ENCODE measurements at places on chromosomes 5 and 9.

DNA sequence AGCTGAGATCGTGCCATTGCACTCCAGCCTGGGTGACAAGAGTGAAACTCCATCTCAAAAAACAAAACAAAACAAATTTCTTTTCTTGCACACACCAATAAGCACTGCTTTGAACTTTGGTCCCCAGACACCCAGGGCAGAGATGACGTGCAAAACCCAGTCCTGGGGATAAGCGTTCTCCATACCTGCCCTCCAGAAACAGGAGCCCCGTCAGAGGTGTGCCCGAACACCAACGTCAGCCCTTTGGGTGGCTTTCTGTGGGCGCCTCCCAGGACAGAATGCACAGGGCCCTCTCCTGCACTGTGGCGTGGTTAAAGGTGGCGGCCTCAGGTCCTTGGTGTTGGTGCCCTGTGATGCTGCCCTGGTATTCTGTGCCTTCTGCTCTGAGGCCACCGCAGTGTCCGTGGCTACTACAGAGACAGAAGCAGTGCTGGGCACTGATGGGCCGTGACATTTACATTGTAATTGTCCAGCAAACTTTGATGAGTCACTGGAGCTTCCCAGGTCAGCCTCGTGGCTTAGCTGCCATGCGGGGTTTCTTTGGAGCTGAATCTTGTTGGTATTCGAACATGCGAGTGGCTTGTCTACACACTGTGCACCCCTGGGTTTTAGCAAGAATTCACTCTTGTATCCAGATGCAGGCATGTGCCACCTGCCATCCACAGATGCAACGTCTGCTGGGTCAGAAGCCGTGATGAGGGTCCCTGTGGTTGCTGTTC, 9.8 kb downstream of the PPP1R26 start:
- no peak for DNase-seq

GRCh38 chr9:38196714-38197113, 127.7 kb upstream of the SHB start:
- DNase-seq: no peak

GRCh38 chr5:56814963-56815657, at the start of gene MAP3K1:
Gene MAP3K1, plus strand, starts transcription at chr5:56815549. Its CDS starts 25 bp downstream, at chr5:56815574.
- DNase-seq: peak; percentile 60

- DNase-seq: no peak
These were observed 72.3 kb upstream of the STARD4 start for GRCh38 chr5:111584651-111585050.

GRCh38 chr5:148176480-148176879, 8.1 kb downstream of the SPINK14 start:
- DNase-seq: no peak

- no peak for DNase-seq
These were observed 13.1 kb downstream of the DAP start for GRCh38 chr5:10747678-10748622.

DNA sequence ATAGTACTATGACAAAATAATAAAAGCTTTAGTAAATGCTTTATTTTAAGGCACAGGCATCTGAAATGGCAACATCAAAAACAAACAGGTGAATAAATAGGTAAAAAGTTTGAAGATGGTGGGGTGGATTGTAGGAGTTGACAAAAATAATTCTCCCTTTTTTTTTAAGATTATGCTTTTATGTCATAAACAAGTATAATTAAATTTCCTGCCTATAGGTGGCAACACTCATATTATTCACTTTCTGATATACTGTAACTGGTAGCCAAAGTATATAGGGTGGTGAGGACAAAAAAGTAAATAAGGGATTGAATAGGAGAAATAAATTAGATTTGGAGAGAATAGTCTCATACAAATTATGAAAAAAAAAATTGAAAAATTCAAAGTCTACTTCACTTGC, 120.0 kb upstream of the ACOT12 start:
- peak; percentile 8 for DNase-seq

GRCh38 chr9:123964761-123965160, 34.8 kb upstream of the DENND1A start:
- no peak for DNase-seq

DNA sequence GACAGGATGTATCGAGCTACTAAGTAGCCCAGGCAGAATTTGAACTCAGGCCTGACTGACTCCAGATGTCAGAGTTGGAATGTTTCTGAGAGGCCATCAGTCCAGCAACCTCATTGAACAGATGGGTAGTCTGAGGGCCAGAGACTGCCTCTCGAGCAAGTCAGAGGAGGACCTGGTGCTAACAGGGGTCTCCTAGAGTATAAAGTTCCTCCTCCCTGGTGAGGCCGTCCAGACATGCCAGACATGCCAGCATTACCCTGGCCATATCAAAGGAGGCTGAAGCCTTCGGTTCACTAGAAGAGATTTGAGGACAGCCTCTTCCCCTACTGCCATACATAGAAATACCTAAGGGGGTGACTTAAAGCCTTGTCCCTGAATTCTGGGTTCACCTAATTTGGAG, 81.2 kb downstream of the ZNF618 start:
- DNase-seq: no peak

DNA sequence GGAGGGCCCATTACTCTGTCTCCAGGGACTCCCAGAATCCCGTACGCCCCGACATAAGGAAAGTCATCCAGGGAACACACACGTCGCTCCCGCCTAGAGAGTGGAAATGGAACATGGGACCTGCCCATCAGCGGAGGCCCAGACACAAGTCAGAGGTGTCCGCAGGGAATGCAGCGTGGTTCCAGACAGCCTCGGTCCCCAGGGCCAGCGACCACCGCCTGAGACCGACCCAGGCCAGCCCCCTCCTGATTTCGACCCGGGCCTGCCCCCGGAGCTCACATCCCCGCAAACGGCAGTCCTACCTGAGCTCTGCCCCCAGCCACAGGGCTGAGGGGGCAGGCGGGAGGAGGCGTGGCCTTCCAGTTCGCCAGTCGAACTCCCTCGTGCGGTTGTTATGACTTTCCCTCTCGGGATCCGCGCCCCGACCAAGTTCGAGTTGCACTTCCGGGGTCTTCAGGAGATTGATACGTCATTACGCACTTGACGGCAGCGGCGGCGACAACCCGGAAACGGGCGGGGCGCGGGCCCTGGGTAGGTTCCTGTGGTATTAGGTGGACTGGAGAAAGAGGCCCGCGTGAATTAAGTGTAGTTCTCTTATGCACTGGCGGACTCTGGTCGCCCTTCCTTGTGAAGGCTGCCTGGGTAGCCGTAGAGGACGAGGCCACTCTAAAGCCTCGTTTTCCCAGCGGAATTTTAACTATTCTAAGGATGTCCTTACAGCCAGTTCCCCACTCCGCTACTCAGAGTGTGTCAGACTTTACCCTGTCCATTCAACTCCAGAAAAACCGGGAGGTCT, 370.0 kb upstream of the POU5F2 start:
- peak; percentile 93 for DNase-seq

DNA sequence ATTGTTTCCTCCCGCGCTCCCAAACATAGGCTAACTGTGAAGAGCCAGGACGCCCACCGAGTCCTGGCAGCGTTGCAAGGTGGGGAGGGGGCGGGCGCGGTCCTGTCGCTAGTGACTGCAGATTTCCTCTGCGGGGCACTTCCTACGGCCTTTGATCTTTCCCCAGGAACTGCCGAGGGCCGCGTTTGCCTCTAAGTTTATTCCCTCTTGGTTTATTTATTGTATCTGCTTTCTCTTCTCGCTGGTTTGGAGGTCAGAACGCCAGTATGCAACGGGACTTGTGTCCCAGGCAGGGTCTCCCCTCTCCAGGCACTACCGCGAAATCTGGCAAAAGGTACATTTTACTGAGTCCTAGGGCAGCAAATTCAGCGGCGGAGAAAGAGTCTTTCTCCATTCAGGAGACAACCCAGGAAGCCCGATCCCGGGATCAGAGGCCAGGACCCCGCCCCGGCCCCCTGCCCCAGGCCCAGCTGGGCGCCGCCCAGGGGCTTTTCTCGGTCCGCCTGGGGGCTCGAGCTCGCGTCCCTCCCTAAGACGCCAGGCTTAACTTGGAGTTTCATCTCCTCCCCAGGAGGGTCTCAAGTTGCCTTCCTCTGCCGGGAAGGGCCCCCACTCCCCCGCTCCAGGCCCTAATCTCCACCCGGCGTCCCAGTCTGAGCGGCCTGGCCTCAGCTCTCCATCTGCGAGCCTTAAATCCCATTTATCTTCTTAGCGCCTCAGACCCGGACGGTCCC, 884 bp upstream of the EGFLAM start:
- no peak for DNase-seq

- no peak for DNase-seq
These were observed 60.2 kb downstream of the CRB2 start for GRCh38 chr9:123416176-123416575.

DNA sequence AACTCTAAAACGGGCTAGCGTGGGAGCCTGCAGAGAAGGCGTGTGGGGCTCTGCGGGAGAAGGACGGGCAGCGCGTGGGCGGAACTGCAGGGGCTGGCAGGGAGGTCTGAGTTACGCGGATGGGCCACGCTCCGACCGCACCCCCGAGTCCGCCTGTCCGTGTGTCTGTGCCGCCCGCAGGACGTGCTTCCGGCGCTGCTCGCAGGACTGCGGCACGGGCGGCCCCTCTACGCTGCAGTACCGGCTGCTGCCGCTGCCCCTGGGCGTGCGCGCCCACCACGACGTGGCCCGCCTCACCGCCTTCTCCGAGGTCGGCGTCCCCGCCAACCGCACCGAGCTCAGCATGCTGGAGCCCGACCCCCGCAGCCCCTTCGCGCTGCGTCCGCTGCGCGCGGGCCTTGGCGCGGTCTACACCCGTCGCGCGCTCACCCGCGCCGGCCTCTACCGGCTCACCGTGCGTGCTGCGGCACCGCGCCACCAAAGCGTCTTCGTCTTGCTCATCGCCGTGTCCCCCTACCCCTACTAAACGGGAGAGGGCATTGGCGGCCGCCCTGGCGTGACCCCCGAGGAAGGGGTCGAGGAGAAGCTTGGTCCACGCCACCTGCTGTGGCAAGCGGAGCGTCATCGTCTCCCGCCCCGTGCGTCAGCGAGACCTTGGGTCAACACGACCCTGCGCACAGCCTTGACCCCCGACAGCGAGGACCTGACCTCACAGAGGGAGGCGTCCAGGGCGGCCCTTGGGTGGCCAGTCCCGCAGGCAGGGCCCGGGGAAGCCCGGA, 11.4 kb upstream of the ASS1 start:
- DNase-seq: peak; percentile 26

DNA sequence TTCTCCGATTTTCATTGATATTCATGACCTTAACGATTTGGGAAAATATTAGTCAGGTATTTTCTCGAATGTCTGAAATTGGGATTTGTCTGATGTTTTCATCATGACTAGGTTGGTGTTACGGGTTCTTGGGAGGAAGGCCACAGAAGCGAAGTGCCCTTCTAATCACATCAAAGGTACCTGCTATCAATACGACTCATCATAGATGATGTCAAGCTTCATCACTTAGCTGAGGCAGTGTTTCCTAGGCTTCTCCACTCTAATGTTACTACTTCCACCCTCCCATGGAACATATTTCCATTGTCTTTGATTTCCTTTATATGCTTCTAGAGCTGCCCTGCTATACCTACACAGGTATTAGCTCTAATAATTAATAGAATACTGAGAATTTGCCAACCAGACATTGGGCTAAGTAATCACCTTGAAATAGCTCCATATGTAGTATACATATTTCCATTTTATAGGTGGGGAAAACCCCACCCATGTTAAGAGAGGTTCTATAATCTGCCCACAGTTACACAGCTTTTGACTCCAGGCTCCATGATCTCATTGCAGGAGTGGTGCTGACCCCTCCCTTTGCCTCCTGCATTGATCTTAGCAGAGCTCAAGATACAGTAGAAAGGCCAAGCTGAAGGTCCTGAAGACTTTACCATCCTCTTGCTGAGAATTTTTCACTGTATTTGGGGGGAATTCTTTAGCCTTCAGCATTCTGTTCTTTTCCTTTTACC, 238.6 kb upstream of the ADAMTSL1 start:
- no peak for DNase-seq

DNA sequence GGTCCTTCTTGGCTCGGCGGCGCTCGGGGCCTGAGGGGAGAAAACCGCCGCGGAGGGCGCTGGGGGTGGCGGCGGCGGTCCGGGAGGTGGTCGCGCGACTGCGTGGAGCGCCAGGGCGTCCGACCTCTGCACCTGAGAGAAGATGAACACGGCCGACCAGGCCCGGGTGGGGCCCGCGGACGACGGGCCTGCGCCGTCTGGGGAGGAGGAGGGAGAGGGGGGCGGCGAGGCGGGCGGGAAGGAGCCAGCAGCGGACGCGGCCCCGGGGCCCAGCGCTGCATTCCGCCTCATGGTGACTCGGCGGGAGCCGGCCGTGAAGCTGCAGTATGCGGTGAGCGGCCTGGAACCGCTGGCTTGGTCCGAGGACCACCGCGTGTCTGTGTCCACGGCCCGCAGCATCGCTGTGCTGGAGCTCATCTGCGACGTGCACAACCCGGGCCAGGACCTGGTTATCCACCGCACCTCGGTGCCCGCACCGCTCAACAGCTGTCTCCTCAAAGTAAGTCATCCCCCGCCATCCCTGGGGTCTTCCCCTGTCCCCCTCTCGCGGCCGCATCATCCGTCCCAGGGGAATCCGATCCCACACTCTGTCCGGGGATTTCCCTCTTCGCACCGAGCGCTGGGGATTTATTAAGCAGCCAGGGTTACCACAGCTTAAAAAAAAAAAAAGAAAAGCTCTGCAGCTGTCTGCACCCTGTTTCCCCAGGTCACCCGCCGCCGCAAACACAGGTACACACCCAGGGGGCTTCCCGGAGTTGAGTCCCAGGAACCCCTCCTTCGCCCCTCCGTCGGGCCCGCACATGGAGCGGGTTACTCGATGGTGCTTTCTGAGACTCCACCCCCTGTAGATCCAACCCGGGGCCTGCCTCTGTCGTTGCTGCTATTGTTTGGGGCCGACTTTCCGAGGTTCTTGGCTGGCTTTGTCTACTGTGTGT, at the start of gene GTF3C4:
Gene GTF3C4, plus strand, starts transcription at position 8 of the 935 bp plus-strand sequence. Its CDS starts 135 bp downstream, at position 143.
- peak; percentile 22 for DNase-seq

DNA sequence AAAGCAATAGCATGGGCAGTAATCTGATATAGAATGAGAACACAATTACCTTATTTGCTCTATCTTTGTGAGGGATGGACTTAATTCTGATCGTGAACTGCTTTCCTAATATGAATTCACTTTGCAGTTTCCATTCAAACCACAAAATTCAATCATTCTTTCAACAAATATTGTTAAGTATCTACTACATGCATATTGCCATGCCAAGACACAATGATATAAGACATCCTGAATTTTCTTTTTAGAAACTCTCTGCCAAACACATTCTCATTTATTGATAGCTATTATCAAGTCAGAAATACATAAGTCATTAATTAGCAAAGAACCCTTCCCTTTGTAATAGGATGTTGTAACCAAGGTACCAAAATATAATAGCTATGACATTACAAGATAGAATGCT, 121.6 kb upstream of the TARS1 start:
- no peak for DNase-seq

DNA sequence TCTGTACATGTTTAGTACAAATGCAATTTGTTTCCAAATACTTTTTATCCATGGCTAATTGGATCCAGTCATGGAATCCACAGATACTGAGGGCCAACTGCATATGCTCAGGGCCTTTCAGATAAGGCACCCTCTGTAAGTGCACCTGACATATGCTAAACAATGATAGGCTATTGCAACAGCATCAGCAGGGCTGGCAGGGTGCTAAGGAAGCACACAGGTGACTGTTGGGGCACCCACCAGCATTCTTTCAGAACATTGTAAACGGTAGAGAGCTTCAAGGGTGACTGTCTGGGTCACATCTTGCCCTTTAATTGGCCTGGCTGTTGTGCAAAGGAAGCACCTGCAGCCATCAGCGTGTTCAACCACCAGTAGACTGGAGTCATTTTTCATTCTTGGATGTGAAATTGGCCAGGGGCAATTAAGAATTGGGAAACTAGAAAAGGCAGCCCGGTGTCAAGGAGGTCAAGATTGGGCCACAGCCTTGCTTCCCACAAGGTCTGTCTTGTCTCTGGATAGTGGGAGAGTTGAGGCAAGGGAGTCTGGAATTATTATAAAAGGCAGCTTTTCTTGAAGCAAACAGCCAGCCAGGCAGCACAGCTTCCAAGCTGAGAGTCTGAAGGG, 129.3 kb upstream of the RAI14 start:
- no peak for DNase-seq

Measured in NCI-H748 treated with DMSO at 0.1 percent for 48 hours (cell line).